ENCODE measurements at places on chromosomes 3 and 15. TPM values are rescaled to one million over a fixed set of nuclear protein-coding genes. Genes with fewer than 3 reads are reported as not detected.

DNA sequence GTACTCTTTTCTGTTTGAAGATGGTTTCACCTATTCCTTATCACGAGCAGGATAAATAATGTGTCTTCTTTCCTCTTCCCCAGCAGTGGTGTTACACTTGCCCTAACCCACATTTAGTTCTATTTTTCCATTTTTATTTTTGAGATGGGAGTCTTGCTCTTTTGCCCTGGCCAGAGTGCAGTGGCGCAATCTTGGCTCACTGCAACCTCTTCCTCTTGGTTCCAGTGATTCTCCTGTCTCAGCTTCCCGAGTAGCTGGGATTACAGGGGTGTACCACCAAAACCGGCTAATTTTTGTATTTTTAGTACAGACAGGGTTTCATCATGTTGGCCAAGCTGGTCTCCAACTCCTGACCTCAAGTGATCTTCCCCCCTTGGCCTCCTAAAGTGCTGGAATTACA, 372.4 kb downstream of the FOXP1 start:
- no peak for DNase-seq

DNA sequence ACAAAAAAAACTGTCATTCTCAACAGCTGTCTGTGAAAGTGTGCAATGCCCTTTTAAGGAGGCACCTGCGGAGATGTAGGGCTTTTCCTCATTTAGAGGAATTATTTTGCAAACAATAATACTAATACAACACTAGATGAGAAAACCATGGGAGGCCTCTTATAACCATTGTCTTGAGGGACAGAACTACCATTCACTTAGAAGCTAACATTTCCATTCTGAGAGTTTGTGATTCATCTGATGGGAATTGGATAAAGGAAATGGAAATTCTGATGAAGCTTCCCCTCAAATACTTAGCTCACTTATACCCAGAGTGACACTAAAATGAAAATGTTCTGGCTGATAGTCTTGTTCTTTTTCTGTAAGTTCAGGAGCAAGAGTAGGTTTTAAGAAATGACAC, 147.7 kb downstream of the CADPS start:
- no peak for DNase-seq

DNA sequence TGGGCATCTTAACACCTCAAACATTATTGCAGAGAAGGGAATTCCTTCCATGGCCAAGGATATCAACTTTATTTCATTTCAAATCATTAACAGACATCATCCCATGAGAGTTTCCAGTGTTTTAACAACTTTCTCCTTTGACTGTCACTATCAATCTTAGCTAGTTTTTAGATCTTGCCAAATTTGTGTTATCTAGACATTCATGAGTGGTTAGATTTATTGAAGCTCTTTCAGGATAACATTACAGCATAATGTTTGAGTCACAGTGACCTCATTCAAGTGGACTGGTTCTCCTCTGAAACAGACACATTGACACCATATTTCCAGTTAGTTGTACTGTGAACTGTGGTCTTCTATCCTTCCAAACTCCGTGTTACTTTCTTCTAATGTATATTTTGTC, 8.6 kb upstream of the TNFAIP8L3 start:
- no peak for DNase-seq

- DNase-seq: no peak
Measured at GRCh38 chr3:184637705-184638104, 74.2 kb downstream of the MAGEF1 start.

DNA sequence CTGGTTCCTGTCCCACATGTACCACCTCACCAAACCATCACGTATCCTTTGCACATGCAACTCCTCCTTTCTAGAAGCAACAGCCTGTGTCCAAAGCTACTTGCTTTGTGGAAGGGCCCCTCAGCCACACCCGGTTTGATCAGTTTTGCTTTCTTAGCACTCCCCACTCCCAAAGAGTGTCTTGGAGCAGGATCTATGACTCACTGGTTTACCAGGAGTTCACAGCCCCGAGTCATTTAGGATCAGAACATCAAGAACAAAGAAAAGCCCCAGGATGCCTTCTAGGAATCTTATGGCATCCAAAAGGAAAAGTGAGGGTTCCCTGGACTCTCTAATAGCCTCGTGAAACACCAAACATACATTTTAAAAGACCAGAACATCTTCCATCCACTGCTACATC, 50.7 kb upstream of the IGF1R start:
- no peak for DNase-seq

DNA sequence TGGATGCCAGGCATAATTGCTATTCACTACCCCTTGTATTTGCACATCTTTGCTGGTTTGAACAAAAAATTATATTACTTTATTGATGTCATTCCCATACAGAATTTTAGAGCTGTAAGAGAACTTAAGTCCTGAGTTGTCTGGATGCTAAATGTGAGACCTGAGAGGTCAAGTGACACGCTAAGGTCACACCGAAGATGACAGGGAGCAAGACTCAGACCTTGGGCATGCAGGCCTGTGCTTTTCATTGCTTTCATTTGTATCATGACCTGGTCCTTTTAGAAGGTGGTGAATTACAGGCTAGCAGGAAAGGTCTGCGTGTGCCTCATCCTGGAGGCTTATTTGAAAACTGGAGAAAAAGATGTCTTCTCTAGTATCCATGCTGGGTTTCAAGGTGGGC, 312.0 kb upstream of the RASGRP1 start:
- no peak for DNase-seq

GRCh38 chr3:30083315-30083714, 523.1 kb upstream of the TGFBR2 start:
- no peak for DNase-seq

Gene PRSS50
- not detected for total RNA-seq
